ENCODE measurements at places on chromosomes 11 and 22.

DNA sequence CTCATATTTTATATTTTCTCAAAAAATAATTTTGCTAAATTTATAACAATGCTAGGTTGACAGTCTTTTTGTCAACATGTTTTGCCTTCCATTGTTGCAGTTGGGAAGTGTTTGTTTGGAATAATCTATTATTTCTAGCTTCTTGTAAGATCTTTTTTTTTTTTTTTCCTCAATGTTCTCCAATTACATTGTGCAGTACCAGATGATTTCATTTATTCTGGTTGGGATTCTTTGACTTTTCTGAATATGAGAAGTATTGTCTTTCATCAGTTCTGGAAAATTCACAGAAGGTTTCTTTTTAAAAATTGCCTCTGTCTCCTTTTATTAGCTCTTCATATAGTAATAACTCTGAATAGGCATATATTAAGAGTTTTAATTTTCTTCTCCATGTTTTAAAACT, 245.4 kb downstream of the DYNC2H1 start:
- DNase-seq, result no peak

DNA sequence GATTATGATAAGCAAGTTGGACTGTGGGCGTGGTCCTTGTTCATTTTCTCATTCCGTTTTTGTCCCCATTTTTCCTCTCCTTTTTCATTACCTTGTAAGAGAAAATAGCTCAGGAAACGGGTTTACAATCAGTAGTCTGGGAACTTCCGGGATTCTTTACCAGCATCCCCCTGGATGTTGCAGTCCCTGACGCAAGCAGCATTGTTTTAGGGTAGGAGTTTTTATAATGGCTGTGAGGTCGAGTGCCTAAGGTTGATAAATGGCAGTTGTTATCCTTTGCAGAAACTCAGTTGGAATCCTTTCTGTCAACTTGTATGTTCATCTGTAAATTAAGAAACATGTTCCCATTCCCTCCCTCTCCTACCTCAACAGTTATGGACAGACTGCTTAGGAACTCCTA, 68.3 kb downstream of the ARHGEF12 start:
- no peak for DNase-seq

- no peak for DNase-seq
Observed at GRCh38 chr11:94011478-94011877, 9.7 kb upstream of the HEPHL1 start.

DNA sequence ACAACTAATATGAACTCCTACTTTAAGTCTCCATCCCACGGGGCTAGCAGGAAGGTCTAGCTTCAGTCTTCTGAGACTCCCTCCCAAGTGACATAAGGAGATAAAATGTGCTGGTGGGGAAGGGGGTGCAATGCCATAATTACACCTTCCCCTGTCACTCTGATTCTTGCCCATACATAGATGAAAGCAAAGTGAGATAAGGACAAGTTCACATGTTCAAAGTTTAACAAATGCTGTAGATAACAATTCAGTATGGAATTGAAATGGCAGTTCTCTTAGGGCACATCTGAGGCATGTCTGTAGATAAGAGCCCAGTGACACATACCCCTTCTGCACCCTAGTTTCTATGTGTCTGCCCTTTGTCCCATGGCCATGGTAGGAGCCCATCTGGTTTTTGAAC, 38.2 kb upstream of the PANX1 start:
- no peak for DNase-seq

- no peak for DNase-seq
Observed at GRCh38 chr22:31627223-31627731, 34.7 kb downstream of the PISD start.

GRCh38 chr11:122336706-122337105, 220.7 kb upstream of the BLID start:
- no peak for DNase-seq

- DNase-seq, result no peak
Observed at GRCh38 chr22:50186761-50187523, 1.2 kb downstream of the TRABD start.

DNA sequence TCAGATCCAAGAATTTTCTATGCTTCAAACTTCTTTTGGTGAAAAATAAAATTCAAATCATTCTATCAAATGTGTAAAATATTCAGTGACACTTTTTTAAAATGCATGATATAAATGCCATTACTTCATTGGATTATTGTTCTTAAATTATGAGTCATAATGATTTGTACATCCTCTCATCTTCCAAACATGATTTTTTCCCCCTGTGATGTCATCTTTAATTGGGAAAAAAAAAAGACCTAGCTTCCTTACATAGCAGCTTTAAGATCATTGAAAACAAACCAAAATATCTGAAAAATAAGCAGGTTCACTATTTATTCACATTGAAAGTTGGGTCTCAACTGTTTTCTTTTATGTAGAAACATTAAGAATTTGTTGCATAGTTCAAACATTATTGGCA, 1549.4 kb downstream of the LRRC4C start:
- DNase-seq, result no peak

- peak; percentile 47 for DNase-seq
Observed at GRCh38 chr11:73625696-73626318, 20.6 kb upstream of the PLEKHB1 start.

- no peak for DNase-seq
Observed at GRCh38 chr22:31102441-31103081, 4.8 kb downstream of the SELENOM start.

- DNase-seq, result no peak
Observed at GRCh38 chr11:62565100-62565802, 8.4 kb downstream of the EEF1G start.

GRCh38 chr11:13713982-13714381, 45.5 kb downstream of the FAR1 start:
- no peak for DNase-seq

DNA sequence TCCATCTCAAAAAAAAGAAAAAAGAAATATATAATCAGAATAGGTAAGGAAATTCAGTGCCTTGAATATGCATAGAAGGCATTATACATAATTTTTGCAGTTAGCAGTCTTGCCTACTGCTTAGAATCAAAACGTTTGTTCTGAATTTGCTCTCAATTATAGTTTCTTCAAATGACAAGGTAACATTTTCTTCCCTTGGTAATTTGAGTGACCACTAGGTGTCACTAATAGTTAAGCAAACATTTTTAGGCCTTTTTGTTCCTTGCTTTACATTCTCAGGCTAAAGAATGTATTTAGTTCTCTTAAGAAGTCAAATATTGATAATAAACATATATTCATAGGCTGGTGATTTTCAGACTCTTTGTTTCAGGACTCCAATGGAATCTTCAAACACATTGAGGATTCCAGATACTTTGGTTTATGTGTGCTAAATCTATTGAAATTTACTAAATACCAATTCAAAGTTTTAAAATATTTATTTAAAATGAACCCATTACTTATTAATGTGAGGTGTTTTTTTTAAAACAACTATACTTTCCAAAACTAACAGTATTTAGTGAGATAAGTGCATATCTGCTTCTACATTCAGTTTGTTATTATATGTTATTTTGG, 55.0 kb upstream of the DEPDC7 start:
- peak; percentile 4 for DNase-seq

- no peak for DNase-seq
Observed at GRCh38 chr11:89535221-89535620, 44.0 kb upstream of the NOX4 start.

DNA sequence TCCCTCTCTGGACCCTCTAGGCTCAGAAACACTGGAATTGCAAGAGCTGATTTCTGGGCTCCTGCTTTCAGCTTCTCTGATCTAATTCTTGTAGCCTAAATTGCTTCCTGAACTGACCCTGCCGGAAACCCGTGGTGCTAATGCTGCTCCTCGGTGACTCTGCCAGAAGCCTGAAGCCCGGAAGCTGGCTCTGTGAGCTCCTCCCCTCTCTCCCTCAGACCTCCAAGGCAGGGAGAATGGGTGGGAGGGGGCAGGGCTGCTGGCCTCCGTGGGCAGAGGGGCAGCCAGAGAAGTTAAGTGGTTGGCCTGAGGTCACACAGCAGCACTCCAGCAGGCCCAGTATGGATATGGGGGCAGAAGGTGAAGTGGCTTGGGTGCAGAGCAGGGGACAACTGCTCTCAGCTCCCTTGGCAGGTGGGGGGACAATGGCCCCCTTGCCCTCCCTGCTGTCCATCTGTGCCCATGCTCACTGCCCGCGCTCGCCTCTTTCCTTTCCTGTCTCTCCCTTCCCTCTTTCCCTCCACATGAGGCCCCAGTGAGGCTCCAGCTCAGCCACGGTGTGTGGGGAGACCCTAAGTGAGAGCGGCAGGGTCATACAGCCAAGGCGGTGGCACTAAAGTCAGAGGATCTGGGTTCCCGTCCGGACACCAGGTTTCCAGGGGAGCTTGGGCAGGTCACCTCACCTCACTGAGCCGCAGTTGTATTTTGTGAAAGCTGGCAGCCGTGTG, 16.2 kb downstream of the CAPN5 start:
- no peak for DNase-seq

DNA sequence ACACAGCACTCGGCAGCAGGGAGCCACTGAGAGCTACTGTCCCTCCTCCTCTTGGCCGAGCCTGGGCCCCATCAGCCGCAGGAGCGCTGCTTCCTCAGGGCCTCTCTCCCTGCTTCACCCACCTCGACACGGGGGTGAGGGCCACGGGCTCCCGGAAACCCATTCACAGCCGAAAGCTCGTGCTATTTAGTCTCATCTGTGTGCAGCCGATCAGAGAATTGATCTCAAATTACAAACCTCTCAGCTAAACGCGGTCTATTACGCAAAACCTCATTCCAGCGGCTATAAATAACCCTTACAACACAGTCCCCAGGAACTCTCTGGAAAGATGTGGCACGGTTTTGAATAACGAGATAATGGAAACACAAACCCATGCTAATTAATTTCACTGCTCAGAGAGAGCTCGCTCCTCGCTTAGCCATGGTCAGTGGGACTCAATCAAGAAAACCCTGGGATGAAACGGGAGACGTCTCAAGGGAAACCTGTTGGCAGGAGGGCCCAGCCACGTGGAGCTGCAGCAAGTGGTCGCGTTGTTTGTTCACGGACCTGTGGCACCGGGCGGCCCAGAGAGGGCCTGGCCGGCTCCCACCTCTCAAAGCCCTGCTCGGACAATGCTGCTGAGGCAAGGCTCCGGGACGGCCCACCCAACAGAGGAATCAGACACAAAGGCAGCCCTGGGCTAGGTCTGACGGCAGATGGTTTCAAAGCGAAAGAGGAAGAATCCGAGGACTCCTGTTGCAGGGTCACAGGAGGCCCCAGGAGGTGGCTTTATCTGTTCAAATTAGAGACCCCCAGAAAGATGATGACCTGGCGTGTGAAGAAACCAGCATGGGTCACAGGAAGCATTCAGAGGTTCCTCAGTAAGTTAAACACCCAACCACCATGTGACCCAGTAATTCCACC, 210.5 kb downstream of the CTTN start:
- peak; percentile 41 for DNase-seq

GRCh38 chr11:129447654-129448239, 72.1 kb downstream of the BARX2 start:
- DNase-seq, result no peak

- no peak for DNase-seq
Observed at GRCh38 chr22:24367841-24368240, 59.6 kb upstream of the ADORA2A start.

GRCh38 chr11:17933708-17934107, 79.1 kb downstream of the SERGEF start:
- DNase-seq, result no peak

- no peak for DNase-seq
Observed at GRCh38 chr22:49483946-49484345, 343.7 kb downstream of the BRD1 start.

DNA sequence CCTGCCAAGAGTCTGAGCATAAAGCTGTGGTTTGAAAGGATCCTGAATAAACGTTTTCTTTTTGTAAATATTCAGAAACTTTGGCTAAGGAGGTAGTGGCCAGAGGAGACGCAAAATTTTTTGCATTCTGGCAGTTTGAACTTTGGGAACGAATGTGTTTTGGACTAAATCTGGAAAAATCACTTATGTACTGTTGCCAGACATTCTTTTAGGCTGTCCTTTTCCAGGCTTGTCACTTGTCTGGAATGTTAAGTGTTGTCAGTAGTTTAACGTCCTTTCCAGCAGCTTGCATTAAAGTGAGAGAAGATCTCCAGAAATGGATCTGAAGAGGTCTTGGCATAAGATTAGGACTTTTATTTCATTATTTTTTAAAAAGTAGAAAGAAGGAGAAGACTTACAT, 18.5 kb downstream of the SPECC1L start:
- DNase-seq, result no peak

DNA sequence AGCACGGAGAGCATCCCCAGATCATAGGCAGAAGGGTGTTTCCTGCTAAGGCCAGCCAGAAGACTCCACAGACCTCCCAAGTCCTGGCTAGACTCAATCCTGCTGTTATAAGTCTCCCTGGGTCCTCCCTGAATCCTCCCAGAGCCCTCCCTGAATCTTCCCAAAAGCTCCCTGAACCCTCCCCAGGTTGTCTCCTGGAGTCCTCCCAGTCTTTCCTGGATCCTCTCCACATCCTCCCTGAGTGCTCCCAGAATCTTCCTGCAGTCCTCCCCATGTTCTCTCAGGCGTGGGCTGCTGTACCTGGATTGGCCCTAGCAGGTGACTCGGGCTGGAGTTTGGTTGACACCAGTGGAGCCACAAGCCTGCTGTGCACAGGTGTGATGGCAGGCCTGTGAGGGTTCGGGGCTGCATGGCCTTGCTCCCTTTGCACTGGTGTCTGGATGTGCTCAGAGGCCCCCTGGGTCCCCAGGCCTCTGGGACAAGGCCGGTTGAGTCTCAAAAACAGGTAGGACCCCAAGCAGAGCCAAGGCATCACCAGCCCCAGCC, 11.6 kb downstream of the GP1BB start:
- DNase-seq, result no peak
